ENCODE measurements at places on chromosomes 4 and X.

- no peak for DNase-seq
Measured at GRCh38 chr4:136742333-136742732, 790.0 kb downstream of the PCDH18 start.

- peak; percentile 63 for DNase-seq
Measured at GRCh38 chr4:185914583-185915199, 102.7 kb upstream of the SORBS2 start.

GRCh38 chr4:130563889-130564418 is 1468.0 kb downstream of the C4orf33 start:
- no peak for DNase-seq

- DNase-seq, result no peak
Measured at GRCh38 chr4:168748807-168749206, 252.0 kb downstream of the PALLD start.

GRCh38 chr4:142314247-142314646 is 531.9 kb downstream of the INPP4B start:
- DNase-seq, result no peak

DNA sequence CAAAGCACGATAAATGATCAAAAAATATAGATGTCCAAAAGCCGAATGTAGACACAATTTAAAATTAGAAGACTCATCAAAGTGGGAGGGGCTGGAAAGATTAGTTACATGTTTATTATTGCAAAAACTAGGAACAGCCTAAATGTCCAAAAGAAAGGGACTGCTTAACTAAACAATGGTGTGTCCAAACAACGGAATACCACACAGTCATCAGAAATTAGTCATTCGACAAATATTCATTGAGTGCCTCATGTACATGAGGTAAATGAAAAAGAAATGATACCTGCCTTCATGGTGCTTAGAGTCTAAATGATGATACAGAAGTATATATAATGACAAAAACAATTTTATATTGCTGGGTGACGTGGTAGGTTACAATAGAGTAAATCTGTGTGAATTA is 139.7 kb downstream of the MAML3 start:
- DNase-seq, result no peak

- no peak for DNase-seq
Measured at GRCh38 chrX:43836435-43837184, 45.6 kb downstream of the MAOB start.

DNA sequence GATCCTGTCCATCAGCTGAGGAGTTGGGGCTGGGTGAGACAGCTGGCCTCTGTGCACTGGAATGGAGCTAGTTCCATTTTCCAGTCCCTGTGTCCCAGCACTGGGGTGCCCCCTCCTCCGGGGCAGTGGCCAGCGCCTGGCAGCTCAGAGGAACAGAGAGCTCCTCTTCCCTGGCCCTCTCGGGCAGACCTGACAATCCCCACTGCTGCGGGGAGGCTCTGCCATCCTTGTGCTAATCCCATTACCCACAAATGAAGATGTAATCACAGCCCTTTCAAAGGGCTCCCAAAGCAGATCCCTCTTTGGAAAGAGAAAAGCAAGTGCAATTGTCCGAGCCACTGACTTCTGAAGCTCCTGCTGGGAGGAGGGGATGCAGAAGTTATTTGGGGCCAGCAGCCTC is 75.1 kb upstream of the MSX1 start:
- no peak for DNase-seq

DNA sequence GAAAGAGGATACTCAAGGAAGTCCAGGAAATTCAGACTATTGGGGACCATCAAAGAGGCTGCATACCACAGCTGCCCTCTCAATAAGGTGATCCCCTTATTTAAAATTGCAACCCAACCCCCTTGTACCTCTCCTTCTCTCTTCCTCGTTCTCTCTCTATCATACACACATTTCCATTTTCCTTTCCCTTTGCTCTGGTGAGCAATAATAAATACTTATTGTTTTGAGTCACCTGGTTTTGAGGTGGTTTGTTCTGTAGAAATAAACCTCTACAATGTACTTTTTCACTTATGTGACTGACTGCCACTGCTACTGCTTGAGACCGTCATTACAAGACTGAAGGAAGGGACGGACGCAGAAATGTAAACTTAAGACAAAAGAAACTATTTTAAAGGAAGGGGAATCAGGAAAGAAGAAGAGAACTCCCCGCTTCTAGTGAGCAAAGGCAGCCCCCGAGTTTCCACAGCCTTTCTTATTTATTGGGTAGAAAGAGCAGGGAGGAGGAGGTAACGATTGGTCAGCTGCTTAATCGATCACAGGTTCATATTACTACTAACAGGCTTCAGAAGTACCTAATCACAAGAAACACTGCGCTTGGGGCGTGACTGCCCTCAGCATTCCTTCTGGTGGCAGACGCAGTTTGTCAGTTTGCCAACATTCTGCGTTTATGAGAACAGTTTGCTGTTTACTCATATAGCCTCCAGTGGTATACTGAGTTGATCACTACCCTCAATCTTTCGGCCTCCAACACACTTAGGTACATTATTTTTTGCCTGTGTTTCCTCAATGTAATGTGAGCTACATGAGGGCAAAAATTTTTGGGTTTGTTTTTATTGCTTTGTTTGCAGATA is 16.9 kb upstream of the TMEM165 start:
- no peak for DNase-seq

- DNase-seq, result no peak
Measured at GRCh38 chrX:105567082-105567481, 255.3 kb upstream of the NRK start.

DNA sequence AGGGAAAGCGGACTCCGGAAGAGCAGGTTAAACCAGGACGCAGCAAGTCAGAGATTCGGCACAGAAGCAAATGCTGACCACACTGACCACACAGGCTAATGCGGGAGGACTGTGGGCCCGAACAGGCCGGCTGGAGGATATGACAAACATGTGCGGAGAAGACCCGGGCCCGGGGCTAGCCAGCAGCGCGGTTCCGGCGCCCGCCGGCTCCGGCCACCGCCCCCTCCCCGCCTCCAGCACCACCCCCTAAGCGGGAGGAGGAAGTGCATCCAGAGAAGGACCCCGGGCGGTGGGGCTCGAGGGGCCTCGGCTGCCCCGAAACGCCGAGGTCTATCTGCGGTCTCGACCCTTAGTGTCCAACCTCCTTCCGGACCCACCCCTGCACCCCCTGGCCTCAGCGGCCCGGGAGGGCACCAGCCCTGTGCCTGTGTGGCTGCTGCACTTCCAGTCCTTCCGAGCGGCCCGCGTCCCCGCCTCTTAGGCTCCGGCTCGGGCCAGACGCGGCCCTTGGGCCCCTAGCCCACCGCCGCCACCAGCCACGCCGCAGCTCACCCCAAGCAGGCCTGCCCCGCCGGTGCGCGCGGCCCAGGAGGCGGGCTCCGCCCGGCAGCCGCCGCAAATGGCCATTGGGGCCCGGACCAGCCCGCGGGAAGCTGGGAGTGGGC is 2.1 kb downstream of the ELOVL6 start:
- peak; percentile 90 for DNase-seq

GRCh38 chr4:128930051-128930450 is 120.6 kb downstream of the JADE1 start:
- DNase-seq, result no peak

DNA sequence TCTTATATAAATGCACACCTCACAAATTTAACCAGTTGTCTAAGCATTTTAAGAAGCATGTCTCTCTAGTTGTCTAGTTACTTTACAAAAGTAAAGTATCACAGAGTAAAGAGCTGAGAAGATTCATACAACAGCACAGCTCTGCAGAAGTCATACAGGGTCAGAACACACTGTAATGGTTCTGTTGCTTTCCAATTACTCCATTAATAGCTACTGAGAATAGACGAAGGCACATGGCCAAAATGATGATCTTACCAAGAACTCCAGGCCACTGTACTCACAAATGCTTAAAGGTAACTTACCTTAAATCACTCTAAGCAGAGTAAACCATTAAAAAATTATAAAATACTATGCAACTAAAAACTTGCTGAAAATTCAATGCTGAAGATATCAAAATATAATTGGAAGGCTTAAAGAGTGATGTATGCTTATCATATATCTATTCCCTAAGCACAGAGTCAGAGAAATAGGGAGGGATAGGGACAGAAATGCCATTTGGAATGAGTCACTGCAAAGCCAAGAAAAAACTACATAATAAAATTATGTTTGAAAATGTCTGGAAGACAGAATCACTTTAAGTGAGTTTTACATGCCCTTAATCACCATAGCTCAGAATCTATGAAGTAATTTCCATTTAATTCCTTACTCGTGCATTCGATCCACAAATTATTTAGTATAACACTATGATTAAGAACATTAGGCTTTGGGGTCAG is 71.0 kb downstream of the DDX60L start:
- no peak for DNase-seq

DNA sequence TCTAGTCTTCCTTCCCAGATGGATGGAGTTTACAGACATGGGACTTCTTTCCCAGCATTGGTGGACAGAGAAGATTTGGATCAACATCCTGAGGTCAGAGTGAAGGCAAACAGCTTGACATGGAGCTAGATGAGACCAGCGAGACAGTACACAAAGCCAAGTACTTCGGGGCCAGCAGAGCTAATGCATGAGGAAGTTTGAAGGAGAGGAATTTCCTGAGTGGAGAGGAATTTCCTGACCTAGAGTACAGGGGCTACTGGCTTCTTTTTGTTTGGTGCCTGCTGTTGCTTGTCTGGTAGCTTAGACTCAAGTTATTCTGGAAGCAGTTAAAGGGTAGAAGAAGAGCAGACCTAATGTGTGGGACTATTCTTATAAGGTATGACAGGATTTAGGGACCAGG is 69.1 kb upstream of the EOLA2 start:
- DNase-seq, result no peak

DNA sequence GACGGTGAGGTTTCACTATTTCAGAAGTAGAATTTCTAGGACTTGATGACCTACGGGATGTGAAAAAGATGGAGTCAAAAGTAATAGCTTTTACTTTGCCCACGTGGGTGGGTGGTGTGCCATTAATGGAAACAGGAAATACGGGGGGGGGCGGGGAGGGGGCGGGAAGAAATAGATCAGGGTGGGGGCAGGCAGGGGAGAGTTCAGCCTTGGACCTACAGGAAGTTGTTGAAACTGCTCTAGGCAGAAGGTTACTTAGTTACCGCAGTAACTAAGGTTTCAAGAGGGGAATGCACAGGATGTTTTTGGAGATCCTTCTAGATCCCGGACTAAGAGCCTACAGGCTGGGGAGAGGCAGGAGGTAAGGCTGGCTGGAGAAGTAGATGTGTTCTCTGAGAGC is 3.6 kb upstream of the FHL1 start:
- no peak for DNase-seq

- no peak for DNase-seq
Measured at GRCh38 chr4:106273831-106274230, 42.2 kb downstream of the TBCK start.

Measured in islet precursor cell (in vitro differentiated cells).